ENCODE measurements at places on chromosomes 5 and 9.

DNA sequence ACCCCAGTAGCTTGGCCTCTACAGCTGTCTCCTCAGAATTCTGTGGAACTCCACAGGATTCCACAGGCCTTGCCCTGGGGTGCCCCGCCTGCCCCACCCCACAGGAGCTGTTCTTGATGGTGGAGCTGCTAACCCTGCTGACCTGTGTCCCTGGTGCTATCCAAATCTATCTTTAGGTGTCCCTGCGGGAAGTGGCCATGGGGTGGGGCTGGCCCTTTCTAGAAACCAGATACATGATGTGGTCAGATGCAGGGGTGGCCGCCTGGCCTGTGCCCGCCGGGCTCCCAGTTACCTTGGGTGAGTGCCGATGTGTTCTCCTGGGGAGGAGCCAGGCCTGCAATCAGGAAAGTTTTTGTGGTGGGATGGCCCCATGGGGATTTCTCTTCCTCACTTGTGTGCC lies 34.2 kb downstream of the WNK2 start:
- no peak for DNase-seq

GRCh38 chr5:1008451-1009358 lies at the start of gene NKD2:
TSS of gene NKD2 (plus strand) at chr5:1008802. CDS start at chr5:1009058, 256 bp downstream.
- peak; percentile 61 for DNase-seq

GRCh38 chr9:5178126-5178805 lies 7.2 kb downstream of the INSL6 start:
- DNase-seq: no peak

DNA sequence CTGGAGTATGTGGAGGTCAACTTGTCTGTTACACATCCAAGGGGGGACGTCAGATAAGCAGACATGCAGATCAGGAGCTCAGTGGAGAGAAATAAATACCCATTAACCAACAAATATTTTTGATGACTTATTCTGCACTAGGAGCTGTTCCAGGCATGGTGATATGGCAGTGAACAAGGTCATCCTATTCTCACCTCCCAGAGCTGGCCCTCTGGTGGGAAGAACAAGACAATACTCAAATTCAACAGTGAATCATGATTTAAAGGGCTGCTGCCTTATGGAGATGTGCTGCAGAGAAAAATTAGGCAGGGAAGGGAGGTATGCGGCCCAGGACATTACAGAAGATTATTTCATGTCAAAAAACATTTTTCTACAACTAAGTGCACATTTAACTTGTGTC lies 36.5 kb downstream of the SYK start:
- DNase-seq: no peak

- no peak for DNase-seq
Measured at GRCh38 chr9:106868565-106868964, 5.6 kb downstream of the ZNF462 start.

GRCh38 chr5:107541400-107541799 lies 129.3 kb downstream of the EFNA5 start:
- no peak for DNase-seq

GRCh38 chr5:75668445-75668844 lies 48.8 kb downstream of the POC5 start:
- DNase-seq: no peak

- no peak for DNase-seq
Measured at GRCh38 chr9:18499062-18499461, 25.1 kb downstream of the ADAMTSL1 start.

GRCh38 chr5:75681125-75681830 lies 36.0 kb downstream of the POC5 start:
- DNase-seq: no peak

DNA sequence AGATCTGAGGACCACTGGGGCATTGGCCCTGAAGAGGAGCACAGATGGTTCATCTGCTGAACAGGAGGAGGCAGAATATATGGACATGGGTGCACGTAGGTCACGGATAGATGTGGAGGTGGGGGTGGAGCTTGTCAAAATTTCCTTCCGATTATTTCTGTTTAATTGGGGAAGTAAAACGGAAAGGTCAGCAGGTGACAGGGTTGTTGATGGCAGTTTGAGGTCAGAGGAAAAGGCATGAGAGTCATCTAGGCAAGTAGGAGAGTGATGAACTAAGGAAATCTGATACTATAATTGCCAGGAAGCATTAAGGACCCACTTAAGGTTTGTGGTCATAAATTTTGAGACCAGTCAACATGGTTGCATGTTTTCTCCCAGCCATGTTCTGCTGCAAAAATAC lies 8.4 kb upstream of the FAM81B start:
- DNase-seq: no peak

GRCh38 chr5:110838961-110839360 lies 100.2 kb downstream of the SLC25A46 start:
- DNase-seq: no peak

DNA sequence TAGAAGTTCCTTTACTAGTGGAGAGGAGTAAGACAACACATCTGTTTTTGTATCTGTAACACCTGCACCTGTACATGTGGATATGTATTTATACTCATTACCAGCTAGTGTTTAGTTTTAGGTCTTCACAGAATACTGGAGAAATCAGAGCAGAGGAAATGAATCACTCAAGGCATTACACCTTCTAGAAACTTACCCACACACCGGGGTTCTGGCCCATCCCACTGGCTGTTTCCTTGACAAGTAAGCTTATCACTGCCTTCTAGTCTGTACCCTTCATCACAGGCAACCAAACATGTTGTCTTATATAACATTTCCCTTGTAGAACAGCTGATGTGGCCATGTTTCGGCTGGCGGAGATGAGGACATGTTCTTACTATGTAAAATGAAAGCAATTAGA lies 76.7 kb downstream of the SVEP1 start:
- DNase-seq: no peak

- DNase-seq: no peak
Measured at GRCh38 chr5:149775785-149776184, 45.7 kb downstream of the PPARGC1B start.

- DNase-seq: no peak
Measured at GRCh38 chr9:38195737-38196161, 126.7 kb upstream of the SHB start.

DNA sequence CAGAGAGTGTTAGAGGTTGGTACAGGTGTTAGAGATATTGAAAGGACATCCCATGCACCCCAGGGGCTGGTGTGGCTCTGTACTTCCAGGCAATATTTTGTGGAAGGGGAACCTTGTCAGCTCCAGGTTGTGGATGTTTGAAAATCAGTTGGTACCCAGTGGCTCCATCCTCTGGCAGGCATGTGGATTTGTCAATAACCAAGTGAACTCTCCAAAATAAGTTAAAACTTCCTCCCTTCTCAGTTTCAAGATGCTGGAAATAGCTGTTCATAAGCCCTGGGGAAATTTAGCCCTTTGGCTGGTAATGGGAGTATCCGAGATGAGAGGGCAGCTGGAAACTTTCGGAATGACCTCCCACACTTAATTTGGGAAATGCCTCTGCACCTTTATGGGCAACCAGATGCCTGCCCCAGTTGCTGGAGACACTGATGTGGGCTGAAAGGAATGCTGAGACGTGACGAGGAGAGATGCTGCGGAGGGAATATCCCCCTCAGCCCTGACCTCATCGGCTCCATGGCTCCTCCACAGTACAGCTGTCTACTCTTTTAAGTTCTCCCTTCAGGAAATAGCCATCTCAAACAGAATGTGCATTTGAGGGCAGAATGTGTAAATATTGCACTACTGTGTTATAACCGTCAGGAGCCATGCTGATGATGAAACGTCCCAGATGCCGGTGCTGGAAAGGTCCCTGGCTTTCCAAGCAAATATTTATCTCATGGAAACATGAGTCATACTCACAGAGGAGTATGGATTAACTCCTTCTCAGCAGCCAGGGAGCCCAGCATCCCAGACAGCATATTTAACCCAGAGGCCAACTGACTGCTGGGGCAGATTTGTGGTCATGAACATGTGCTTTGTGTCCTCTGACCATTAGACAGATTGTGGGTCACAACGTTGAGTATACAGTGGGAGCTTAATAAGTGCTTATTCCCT lies 29.5 kb downstream of the TGFBI start:
- DNase-seq: no peak

GRCh38 chr9:35972093-35972492 lies 14.1 kb upstream of the OR2S2 start:
- no peak for DNase-seq

DNA sequence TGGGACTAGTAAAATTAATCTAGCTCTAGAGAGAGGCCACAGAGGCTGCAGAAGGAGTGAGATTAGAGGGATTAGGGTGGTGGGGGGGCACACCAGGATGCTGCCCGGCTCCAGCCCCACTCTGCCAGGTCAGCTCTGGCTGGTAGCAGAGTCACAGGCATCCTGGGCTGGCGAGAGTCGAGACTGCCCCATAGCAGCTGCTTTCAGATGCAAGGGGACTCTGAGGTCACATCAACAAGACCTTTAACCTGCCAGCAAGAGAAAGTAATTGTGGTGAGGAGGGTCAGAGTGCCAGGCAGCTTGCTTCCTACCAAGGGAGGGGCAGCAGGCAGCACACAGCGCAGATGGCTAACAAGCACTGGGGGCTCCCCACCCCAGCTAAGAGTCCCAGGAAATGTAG lies 7.5 kb downstream of the EPB41L4B start:
- peak; percentile 84 for DNase-seq

GRCh38 chr5:17276445-17276844 lies 59.0 kb downstream of the BASP1 start:
- no peak for DNase-seq

GRCh38 chr5:98299435-98299834 lies 474.0 kb upstream of the RGMB start:
- DNase-seq: no peak

- peak; percentile 66 for DNase-seq
Measured at GRCh38 chr9:36798350-36799065, 225.8 kb downstream of the MELK start.

GRCh38 chr5:131329286-131329560 lies 65.4 kb downstream of the CDC42SE2 start:
- no peak for DNase-seq

- no peak for DNase-seq
Measured at GRCh38 chr9:97704851-97705250, 7.7 kb upstream of the XPA start.

DNA sequence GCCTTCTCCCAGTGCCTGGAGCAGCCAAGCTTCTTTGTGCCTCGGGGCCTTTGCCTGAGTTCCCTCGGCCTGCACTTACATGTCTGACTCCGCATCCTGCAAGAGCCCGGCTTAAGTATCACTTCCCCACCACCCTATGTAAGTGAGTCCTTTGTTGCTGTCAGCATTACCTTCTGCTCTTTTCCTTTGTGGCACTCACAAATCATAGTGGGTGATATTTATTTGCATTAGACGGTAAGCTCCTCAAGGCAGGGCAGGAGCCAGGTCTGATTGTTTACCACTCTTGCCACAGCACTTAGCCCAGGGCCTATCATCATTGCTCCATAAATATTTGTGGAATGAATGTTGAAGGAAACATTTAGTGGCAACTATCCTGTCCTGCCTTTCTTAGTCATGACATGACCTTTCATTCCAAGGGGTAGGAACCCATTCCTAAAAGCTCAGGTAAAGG lies 4.8 kb downstream of the GM2A start:
- DNase-seq: no peak

- DNase-seq: no peak
Measured at GRCh38 chr9:86355814-86356213, 1.6 kb upstream of the TUT7 start.

DNA sequence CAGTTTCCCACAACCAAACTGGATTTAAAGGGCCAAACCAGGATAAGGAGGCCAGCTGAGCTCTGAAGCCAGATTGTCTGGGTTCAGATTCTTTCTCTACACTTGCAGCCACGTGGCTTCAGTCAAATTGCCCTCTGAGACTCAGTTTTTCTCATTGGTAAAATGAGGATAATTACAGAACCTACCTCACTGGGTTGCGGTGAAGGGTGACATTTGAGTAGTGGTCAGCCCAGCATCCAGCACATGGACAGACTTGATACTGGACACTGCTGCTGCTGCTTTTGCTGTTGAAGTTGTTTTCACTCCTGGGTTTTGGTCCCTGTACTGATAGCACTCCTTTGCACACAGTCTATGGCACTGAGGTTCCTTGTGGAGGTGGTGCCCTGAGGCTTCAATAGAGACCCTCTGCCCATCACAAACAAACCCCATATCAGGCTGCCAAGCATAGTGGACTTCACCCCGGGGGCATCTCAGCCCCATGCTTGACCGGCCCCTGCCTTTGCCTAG lies 25.7 kb upstream of the CDKN2AIPNL start:
- DNase-seq: peak; percentile 32

DNA sequence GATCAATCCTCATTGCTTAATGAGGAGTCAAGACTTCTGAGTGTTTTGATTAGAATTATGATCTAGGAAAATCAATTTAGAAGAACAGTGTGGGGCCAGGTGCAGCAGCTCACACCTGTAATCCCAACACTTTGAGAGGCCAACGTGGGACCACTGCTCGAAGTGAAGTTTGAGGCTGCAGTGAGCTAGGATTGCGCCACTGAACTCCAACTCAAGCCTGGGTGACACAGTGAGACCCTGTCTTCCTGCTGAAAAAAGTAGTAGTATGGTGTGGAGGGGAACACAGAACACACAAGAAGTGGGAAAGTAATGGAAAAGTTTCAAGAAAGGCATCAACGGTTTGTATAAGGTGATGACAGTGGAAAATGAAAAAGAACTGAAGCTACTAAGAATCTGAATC lies 9.1 kb downstream of the FNIP1 start:
- no peak for DNase-seq

- DNase-seq: no peak
Measured at GRCh38 chr5:88826646-88827585, 56.1 kb downstream of the MEF2C start.

- DNase-seq: peak; percentile 10
Measured at GRCh38 chr5:163649514-163649913, 144.1 kb downstream of the MAT2B start.
